ENCODE measurements at places on chromosomes 7 and 10. TPM values are rescaled to one million over a fixed set of nuclear protein-coding genes. Genes with fewer than 3 reads are reported as not detected.

The RPEL1 gene
- not detected for total RNA-seq

The TMEM213 gene
- total RNA-seq, result not detected

The EPHB4 gene
- 62.4 TPM for total RNA-seq

The ANK3 gene
- 21.1 TPM for total RNA-seq

The CLRN3 gene
- not detected for total RNA-seq

The CPA2 gene
- total RNA-seq, result not detected

The SSBP1 gene
- total RNA-seq, result 146 TPM

The IGF2BP3 gene
- total RNA-seq, result 69.9 TPM

The FXYD4 gene
- not detected for total RNA-seq

The TMEM229A gene
- total RNA-seq, result 0.09 TPM

The ZNF804B gene
- total RNA-seq, result not detected

- DNase-seq, result no peak
Measured at GRCh38 chr10:32227802-32228201, 119.2 kb downstream of the EPC1 start.

DNA sequence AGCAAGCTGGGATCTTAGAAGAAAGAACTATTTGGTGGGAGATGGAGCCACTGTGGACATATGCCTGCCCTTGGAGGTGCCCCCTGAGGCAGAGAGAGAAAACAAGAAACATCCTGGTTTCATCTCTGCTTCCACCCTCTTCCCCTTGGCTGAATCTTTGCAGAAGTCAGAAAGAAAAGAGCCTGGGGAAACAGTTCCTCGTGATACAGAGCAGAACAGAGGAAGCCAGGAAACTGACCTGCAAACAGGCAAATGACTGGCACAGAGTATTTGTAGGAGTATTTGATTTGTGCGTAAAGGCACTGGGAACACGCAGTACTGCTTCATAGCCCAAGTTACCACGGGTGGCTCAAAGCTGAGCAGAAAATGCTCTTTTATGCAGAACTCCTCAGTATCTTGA is 7.0 kb upstream of the KEL start:
- DNase-seq, result no peak

- no peak for DNase-seq
Measured at GRCh38 chr10:23742807-23743206, 303.9 kb downstream of the OTUD1 start.

GRCh38 chr7:42107484-42108240 is 129.3 kb downstream of the GLI3 start:
- peak; percentile 18 for DNase-seq

DNA sequence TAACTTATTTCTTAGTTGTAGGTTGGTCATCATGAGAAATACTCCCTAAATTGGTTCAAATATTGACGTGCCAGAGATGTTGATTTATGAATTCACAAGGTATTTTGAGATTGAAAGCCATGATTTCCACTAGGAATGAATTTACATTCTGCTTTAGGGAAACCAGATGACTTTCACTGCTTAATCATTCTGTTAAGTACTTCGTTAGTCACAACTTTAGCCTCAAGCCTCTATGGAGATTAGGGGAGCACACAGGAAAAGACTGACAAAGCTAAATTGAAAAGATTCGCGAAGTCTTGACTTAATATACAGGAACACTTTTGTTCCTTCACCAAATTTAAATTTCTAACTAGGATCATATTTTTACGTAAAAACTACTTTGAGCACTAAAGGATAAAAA is 250.4 kb upstream of the CACNA2D1 start:
- DNase-seq, result peak; percentile 36

DNA sequence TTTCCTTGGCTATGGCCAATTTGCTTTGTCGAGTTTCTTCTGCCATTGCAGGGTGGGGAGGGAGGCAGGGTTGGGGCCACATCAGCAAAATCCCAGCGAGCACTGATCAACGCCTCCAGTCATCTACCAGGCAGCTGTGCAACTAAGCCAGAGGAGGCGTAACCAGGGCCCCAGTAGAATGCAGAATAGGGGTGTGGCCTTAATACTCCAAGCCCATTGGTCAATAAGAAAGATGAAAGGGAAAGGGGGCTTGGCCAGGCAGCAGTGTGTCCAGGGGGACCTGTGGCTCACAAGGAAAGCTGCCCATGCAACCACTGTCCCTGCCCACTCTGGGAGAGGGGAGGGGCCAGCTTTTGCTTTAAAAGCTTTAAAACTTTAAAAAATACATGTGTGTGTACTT is 21.5 kb upstream of the GGCT start:
- DNase-seq, result no peak

DNA sequence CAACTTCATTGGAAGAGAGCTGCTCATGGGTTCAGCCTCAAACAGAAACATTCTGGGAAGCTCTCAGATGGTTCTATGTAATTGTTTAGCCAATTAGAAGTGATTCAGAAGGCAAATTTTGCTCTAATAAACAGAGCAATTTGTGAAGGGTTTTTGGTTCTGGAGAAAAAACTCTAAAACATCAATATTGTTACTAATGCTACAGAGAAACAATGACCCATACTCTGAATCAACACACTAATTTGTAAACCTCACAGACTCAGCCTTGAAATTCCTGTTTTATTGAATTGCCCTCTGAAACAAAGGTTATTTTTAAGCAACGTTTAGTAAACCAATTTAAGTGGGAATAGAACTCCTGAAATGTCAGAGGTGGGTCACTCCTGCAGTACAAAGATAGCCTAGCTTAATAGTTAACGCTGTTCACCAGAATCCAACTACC is 171.6 kb upstream of the SVIL start:
- DNase-seq, result no peak

DNA sequence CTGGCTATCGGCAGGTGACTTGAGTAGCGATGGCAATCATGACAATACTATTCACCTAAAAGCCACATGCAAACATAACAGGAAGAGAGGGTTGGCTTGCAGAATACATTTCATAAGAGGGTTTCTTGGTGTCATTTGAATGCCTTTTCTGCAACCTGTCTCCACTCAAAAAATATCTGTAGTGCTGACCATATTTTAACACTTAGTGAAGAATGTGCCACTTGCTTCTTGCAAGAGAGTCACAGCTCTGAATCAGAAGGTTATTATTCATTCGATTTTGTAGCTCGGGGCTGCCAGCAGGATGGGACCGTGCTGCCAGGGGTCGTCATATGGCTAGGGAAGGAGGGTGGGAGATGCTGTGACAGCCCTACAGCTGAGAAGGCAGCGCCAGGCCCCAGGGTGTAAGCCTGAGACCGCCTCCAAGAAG is 152.0 kb upstream of the PITRM1 start:
- no peak for DNase-seq

DNA sequence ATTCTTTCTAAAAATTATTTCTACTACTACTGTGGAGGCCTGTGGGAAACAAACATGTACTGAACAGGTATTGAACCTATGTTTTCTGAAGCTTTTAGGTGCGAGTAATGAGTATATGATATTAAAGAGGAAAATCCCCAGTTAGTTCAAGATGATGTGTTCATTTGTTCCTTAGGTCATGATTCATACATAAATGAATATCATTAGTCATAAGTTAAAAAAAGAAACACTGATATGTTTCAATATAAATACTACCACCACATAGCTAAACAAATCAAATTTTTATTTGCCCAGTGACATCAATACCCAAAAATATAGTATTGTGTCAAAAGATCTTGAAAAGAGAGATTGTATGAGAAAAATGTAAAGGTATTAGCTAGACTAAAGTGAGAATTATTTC is 210.7 kb upstream of the GNAI1 start:
- DNase-seq, result no peak

DNA sequence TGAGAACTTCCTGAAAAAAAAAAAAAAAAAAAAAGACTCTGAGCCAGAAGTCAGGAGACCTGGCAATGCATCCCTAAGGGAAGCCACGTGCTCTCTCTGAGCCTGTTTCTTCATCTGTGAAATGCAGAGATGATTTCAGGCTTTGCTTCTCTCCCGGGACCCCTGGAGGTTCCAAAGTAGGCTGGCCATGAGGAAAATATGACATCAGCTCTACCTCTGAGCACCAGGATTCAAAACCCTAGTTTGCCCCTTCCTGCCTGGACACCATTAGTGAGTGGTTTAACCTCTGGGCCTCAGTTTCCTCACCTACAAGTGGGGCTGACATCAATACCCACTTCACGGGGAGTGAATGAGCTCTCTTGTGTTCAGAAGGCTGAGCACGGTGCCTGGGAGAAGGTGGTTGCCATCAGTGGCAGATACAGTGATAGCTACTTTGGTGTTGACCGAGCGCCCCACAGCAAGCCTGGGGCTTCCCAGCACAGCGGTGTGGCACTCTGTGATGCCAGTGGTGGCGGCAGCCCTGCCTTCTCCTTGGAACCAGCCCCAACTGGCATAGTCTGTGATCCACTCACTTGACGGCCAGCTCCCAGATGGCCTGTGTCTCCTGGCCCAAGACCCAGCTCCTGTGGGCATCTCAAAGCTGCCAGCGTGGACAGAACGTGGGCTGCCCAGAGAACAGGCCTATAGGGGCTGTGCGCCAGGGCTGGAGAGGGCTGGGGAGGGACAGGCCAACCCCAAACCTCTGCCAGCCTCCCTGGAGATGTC is 153.1 kb upstream of the UNC5B start:
- no peak for DNase-seq

DNA sequence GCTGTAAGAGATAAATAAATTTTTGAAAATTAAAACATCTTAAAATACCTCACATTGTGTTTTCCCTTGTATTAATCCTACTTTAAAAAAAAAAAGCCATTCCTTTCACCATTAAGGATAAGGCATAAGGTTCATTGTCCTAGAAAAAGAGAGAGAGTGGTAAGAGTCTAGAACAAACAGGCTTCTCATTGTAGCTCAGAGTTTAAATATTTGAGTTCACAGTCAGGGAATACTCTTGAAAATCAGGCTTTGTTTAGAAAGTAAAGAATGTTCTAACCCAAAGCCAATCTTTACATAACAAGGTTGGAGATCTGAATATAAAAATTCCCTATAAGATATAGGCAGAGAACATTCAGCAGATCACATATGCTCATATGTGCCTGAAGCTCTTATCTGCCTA is 40.2 kb upstream of the TES start:
- no peak for DNase-seq

DNA sequence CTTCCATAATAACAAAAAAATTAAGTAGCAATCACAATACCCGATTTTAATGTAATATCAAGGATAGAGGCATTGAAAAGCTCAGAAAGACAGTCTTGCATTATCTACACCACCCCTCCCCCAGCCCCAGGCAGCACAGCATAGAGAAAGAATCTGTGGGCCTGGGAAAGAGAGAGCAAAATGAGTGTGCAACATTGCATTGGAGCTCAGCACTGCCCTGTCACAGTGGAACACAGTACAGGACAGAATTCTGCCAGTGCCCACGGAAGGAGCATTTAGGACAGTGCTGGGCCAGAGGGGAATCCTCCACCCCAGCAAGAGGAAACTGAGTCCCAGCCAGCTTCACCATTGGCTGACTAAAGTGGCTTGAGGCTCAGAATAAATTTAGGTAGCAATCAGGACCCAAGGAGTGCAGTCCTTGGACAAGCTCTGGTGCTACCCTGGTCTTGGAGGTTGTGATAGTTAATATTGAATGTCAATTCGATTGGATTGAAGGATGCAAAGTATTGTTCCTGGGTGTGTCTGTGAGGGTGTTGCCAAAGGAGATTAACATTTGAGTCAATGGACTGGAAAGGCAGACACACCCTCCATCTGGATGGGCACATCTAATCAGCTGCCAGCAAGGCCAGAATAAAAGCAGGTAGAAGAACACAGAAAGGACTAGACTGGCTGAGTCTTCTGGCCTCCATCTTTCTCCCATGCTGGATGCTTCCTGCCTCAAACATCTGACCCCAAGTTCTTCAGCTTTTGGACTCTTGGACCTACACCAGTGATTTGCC is 234.4 kb downstream of the ANK3 start:
- DNase-seq, result no peak

DNA sequence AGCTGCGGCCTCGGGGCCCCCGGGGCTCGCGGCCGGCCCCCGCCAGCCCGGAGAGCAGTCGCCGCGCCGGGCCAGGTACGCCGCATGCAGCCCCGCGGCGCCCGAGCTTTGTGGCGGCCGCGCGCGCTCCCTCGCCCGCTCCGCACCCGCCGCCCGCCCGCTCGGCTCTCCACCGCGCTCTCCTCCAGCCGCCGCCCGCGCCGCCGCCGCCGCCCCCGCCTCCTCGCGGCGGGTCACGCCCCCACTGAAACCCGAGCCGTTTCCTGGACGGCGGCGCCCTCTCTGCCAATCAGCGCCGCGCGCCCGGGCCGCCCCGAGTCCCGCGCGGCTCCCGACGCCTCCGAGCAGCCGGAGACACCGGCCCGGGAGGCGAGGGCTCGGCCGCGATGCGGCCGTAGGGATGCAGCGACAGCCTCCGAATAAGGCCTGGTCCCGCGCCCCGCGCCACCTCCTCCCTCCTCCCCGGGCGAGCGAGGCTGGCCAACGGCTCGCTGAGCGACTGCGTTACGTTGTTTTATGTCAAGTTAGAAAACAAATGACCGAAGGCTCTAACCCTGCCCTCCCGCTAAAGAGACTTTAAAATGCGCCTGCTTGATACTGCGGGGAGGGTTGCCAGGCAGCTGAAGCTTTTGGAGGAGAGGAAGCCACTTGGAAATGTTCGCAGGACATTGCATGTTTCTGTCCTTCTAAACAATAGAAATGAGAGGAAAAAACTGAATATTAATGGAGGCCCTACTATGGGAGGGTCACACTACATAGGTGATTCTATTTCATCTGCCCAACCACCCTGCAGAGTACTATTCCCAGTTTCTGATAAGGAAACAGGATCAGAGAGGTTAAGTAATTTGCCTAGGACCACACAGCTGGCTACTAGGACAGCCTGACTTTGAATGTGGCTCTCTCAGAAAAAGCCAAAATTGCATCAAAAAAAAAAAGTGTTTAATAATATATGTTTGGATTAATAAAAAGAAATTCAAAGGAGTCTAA is at the start of gene FGFR2:
Gene FGFR2, minus strand, starts transcription at position 182 of the 987 bp plus-strand sequence. CDS start 4,627 bp downstream, outside the sequence.
- peak; percentile 41 for DNase-seq

GRCh38 chr7:12731775-12732174 is 44.3 kb downstream of the ARL4A start:
- no peak for DNase-seq

GRCh38 chr7:22565315-22565811 is 65.4 kb upstream of the STEAP1B start:
- DNase-seq, result peak; percentile 93

- no peak for DNase-seq
Measured at GRCh38 chr10:63703740-63704345, 182.6 kb downstream of the REEP3 start.

DNA sequence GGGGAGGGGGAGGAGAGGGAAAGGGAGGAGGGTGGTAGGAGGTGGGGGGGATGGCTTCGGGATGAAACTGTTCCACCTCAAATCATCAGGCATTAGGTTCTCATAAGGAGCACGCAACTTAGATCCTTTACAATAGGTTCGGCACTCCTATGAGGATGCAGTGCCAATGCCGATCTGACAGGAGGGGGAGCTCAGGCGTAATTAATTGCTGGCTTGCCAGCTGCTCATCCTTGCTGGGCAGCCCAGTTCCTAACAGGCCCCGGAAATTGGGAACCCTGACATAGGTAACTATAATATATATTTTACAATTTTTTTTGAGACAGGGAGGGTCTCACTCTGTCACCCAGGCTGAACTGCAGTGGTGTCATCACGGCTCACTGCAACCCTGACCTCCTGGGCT is 118.8 kb upstream of the SFMBT2 start:
- no peak for DNase-seq

GRCh38 chr10:90304533-90304932 is 553.3 kb downstream of the HTR7 start:
- no peak for DNase-seq
